ENCODE measurements at places on chromosomes 7 and 10.

DNA sequence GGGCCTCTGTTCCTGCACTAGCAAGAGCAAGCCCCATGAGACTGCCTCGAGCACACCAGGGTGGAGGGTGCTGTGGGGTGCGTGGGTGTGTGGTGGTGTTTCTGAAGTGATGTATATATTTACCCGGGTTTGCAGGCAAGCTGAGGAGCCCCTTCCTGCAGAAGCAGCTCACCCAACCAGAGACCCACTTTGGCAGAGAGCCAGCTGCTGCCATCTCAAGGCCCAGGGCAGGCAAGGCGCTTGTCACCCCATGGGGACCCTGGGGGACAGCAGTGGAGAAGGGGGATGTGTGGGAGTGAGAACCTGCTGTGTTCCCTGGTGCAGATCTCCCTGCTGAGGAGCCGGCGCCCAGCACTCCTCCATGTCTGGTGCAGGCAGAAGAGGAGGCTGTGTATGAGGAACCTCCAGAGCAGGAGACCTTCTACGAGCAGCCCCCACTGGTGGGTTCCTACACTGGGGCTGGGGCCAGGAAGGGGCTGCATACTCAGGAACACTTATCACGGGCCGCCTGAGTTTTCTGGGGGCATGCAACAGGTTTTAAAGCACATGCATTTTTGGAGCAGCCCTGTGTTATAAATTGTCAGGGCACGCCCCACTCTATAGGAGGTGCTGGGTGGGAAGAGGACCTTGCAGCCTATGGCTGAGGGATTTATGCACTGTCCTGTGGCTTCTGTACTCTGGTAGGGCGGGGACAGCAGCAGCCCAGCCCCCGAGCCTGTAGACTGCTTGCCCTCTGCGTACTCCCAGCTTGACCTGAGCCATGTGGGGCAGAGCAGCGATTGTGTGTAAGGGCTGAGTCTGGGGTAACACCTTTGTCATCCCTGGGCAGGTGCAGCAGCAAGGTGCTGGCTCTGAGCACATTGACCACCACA lies 5.9 kb downstream of the PGAM2 start:
- H3K36me3 ChIP-seq = peaks cover 86% of the 10 kb centered on the region
- H3K27me3 ChIP-seq = no peaks in the 10 kb centered on the region
- no peak overlapping the region for H3K27ac ChIP-seq
- no peak overlapping the region for H3K4me3 ChIP-seq
- H3K4me1 ChIP-seq = peaks cover 15% of the 10 kb centered on the region

GRCh38 chr10:45437587-45438465 lies 63.8 kb downstream of the ALOX5 start:
- no peak overlapping the region for H3K27ac ChIP-seq
- H3K27me3 ChIP-seq = no peaks in the 10 kb centered on the region
- no peaks in the 10 kb centered on the region for H3K4me1 ChIP-seq

DNA sequence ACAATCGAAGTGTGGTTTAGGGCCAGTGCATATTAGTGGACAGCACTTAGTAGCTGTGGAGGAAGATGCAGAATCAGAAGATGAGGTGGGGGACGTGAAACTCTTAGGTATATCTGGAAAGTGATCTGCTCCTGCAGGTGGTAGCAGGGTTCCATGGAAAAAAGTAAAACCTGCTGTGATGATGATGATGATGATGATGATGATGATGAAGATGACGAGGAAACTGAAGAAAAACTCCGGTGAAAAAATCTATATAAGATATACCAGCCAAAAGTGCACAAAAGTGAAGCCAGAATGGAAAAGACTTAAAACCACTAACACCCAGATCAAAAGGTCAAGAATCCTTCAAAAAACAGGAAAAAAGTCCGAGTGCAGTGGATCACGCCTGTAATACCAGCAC lies 40.0 kb downstream of the LSMEM1 start:
- no peaks in the 10 kb centered on the region for H3K36me3 ChIP-seq
- no peaks in the 10 kb centered on the region for H3K27me3 ChIP-seq
- no peak for DNase-seq
- no peaks in the 10 kb centered on the region for H3K4me1 ChIP-seq

DNA sequence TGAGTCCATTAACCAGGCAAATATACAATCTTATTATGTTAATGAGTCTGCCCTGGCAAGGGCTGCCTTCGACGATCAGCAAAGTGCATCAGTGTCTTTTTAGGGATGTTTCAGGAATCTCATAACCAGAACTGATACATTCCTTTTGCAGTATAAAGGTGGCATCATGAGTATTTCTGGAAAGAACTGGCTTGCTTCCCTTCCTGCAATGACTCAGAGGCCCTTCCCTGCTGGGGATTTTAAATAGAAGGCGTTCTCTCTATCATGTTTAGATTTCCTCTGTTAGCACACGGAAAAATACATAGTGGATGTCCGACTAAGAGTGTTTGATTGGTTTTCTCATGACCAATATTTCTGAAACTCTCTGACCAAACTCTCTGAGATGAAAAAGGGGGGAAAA lies 1.8 kb downstream of the NPS start:
- H3K27ac ChIP-seq = no peak overlapping the region
- no peak for DNase-seq
- no peaks in the 10 kb centered on the region for H3K36me3 ChIP-seq
- no peak overlapping the region for H3K4me3 ChIP-seq
- H3K4me1 ChIP-seq = no peaks in the 10 kb centered on the region

- H3K4me3 ChIP-seq = no peak overlapping the region
- DNase-seq = no peak
- H3K27me3 ChIP-seq = no peaks in the 10 kb centered on the region
Observed at GRCh38 chr7:137142376-137142775, 201.2 kb downstream of the PTN start.

DNA sequence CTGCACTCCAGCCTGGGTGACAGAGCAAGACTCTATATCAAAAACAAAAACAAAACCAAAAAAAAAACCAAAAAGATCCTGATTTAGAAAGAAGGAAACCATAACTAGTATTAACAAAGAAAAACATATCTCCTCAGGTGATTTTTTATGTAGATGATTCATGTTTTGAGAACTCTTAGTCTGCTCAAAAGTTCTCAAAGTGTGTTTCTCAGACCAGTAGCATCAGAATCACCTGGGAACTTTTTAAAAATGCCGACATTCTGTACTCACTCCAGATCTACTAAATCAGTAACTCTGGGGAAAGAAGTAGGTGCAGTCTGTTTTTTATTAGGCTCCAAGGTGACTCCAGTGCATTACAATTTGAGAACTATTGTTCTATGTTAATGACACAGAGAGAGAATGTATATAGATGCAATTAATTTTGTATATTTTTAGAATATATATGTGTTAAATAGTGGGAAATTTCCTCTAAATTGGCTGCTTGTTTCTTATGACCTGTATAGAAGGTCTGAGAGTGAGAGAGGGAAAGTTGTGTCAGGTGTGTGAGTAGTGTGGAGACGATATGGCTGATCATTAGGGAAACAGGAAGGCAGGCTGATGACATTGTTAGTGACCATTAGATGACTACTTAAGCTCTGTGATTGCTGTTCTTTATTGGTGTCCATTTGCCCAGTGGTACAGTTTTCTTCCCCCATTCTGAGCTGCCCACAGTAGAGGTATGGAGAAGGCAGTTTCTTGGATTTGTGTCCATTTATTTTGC lies 1075.0 kb downstream of the NRG3 start:
- H3K4me3 ChIP-seq = no peak overlapping the region
- H3K27me3 ChIP-seq = no peaks in the 10 kb centered on the region
- no peaks in the 10 kb centered on the region for H3K4me1 ChIP-seq
- DNase-seq = no peak
- no peak overlapping the region for H3K27ac ChIP-seq
- H3K36me3 ChIP-seq = no peaks in the 10 kb centered on the region

DNA sequence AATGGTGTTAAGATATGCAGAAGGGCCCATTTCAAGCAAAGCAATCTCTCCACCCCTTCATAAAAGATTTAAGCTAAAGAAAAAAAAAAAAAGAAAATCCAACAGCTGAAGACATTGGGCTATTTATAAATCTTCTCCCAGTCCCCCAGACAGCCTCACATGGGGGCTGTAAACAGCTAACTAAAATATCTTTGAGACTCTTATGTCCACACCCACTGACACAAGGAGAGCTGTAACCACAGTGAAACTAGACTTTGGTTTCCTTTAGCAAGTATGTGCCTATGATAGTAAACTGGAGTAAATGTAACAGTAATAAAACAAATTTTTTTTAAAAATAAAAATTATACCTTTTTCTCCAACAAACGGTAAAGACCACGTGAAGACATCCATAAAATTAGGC lies 28.6 kb downstream of the PPP3CB start:
- no peaks in the 10 kb centered on the region for H3K27me3 ChIP-seq
- H3K36me3 ChIP-seq = no peaks in the 10 kb centered on the region
- no peak for DNase-seq
- no peaks in the 10 kb centered on the region for H3K4me1 ChIP-seq
- no peak overlapping the region for H3K27ac ChIP-seq

GRCh38 chr7:42677751-42678699 lies 233.8 kb downstream of the C7orf25 start:
- no peaks in the 10 kb centered on the region for H3K27me3 ChIP-seq
- no peak for DNase-seq

DNA sequence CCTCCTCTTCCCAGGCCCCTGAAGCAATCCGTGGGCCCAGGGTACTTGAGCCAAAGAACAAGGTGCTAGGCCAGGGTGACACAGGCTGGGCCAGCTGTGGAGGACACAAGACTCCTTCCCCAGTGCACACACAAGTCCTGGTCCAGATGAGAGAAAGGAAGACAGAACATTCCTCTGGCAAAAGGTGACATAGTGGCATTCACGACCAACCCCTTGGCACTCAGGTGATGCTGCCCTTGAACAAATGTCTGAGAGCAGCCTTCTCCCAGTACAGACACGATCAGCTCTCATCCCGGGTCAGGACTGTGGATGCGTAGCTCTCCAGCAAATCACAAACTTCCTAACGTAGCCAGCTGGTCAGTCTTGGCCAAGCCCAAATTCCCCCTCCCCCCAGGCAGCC lies 118.5 kb downstream of the OAT start:
- peaks cover 9% of the 10 kb centered on the region for H3K4me1 ChIP-seq
- H3K27me3 ChIP-seq = no peaks in the 10 kb centered on the region
- DNase-seq = no peak
- H3K4me3 ChIP-seq = no peak overlapping the region
- no peaks in the 10 kb centered on the region for H3K36me3 ChIP-seq

GRCh38 chr7:48088559-48089045 lies 463 bp upstream of the UPP1 start:
- H3K4me1 ChIP-seq = peaks cover 24% of the 10 kb centered on the region
- DNase-seq = peak; percentile 73
- H3K27me3 ChIP-seq = no peaks in the 10 kb centered on the region
- H3K36me3 ChIP-seq = peaks cover 34% of the 10 kb centered on the region

DNA sequence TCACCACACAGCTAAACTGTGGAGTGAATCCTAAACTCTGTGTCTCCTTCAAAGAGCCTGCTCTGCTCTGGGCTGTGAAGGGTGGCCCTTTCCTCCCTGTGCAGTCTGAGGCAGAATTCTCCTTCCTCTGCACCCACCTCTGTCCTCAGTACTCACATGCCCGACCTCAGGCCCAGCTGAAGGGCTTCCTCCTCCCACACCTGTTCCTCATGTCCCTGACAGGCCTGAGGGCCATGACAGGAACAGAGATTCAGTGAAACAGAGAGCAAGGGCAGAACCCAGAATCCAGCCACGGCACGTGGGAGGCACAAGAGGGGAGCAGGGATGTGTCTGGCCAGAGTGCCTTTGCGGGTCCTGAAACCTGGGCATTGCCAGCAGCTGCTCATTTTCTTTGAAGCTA lies 13.9 kb downstream of the CREB3L2 start:
- H3K36me3 ChIP-seq = no peaks in the 10 kb centered on the region
- peaks cover 63% of the 10 kb centered on the region for H3K4me1 ChIP-seq
- DNase-seq = no peak
- no peak overlapping the region for H3K4me3 ChIP-seq
- H3K27ac ChIP-seq = peak overlapping the region; percentile 81
- H3K27me3 ChIP-seq = no peaks in the 10 kb centered on the region
